Activated CD4-positive, CD25-positive, alpha-beta regulatory T cell treated with anti-CD3 and anti-CD28 coated beads, Interleukin-2, amount 50 U/mL, for 24 hours (primary cell): ENCODE measurements at places on chromosomes 1 and 21.

DNA sequence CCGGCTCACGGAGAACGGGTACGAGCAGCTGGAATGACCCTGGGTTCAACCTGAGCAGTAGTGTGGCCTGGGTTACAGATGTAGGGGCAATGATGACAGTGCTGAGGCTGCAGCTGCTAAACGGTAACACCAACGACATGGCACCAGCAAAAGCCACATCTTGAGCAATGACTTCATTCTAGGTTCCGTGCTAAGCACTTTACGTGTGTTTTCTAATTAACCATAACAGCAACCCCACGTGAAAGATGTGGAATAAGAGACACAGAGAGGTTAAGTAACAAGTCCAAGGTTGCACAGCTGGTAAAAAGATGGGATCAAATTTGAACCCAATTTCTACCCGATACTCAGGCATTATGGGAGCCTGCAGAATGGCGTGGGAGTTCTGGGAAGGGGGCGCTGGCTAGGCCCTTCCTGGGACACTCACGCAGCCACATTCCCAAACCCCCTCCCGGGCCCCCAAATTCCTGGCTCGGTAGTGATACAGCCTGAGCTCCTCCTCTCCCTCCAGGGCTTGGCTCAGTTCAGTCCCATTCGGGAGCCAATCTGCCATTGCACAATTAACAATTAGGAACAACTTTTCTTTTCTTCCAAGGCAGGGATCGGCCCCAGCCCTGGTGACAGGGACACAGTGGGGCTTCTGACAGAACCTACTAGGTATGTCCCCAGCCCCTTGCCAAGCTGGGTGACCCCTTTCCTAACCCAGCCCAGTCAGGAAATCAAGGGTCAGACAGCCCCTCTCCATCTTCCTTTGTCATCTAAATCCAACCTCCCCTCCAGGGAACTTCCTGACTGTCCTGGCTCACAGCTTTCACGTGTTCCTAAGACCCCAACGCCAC lies 23.8 kb upstream of the ECE1 start:
- ATAC-seq = no peak

DNA sequence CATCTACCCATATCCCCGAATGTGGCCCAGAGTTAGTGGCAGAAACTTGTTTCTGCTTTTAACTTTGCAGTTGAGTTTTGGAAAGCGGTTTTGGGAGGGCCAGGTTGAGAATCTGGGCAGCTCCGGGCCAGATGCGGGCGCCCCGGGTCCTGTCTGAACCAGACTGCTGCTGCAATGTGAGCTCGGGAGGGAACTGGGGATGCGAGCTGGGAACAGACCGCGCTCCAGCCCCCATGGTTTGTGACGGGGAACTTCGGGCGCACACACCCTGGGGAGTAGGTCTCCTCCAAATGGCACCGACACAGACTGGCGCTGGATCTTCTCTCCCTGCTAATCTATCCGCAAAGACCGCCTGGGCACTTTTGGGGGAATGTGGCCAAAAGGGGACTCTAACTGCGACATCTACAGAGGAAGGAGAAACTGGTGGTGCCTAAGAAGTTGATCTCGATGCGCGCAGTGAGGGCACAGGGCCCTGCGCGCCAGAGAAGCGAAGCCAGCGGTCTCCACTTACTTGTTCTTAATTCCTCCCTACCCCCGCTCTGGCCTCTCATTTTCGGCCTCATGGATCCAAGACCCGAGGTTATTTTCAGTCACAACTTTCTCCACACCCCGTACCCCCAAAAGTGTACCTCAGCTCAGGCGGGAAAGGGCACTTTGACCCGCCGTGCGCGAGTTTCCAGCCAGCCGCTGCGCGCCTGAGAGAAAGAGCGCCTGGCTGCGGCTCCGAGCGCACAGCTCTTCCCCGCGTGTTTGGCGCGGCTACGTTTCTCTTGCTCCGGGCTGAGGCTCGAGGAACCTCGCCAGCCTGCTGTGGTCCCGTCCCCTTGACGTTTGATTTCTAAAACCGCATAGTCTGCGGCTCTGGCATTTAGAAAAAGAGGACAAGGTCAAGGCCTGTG lies 411.0 kb upstream of the ESRRG start:
- ATAC-seq = no peak

- no peak for ATAC-seq
Observed at GRCh38 chr21:28252928-28253327, 739.7 kb downstream of the LTN1 start.

DNA sequence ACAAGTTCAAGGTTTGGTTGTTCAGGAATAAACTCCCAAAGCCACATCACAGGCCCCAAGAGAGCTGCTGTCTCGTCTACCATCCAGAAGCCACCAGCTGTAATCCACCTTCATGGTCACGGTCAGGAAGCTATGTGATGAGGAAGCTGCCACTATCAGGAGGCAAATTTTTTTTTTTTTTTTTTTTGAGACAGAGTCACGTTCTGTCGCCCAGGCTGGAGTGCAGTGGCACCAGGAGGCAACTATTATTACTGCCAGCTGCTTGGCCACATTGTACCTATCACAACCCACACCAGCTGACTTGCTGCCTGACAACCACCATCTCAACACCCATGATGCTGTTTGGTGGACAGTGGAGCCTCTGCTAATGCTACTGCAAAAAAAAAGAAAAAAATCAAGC lies 124.1 kb downstream of the OMA1 start:
- ATAC-seq = no peak

DNA sequence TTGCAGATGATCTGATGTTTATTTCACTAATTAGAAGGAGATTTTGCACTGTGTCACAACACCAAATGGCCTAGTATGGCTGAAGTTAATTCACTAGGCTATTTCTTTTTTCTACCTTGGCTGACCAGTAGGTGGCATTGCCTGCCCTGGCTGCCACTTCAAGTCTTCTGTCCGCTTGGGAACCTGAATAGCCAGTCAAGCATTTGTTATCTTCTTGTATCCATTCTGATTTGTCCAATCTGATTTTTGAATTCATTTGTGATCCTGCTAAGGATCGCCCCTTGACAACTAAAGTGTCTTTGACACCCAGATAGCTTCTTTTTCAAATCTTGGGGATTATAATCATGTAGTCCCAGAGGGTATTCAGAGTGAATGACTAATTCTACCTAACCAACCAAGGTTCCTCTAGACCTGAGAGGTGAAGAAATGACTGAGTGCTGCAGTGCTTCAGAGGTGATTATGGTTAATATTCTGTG lies 99.4 kb downstream of the GIPC2 start:
- peak; percentile 53 for ATAC-seq

GRCh38 chr1:36951292-36951750 lies 83.0 kb downstream of the GRIK3 start:
- ATAC-seq = no peak

DNA sequence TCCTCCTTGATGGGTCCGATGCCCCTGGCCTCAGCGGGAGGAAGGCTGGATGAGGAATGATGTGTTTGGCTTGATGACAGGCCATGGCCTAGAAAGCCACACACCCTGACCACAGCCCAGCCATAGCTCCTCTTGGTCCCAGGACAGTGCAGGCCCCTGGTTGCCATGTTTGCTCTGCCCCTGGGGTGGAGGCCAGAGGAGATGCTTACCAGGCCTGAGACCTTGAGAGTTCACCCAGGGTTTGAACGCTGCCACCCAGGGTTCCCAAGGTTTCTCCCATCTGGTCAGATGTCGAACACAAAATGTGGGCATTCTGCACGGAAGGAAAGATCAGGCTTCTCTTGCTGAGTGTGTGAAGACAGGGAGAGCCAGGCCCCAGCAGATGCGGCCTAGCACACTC lies 2.6 kb downstream of the C1orf226 start:
- no peak for ATAC-seq

- no peak for ATAC-seq
Observed at GRCh38 chr1:244865820-244866219, 1.5 kb upstream of the HNRNPU start.
